ENCODE measurements at places on chromosomes 11 and 22.

DNA sequence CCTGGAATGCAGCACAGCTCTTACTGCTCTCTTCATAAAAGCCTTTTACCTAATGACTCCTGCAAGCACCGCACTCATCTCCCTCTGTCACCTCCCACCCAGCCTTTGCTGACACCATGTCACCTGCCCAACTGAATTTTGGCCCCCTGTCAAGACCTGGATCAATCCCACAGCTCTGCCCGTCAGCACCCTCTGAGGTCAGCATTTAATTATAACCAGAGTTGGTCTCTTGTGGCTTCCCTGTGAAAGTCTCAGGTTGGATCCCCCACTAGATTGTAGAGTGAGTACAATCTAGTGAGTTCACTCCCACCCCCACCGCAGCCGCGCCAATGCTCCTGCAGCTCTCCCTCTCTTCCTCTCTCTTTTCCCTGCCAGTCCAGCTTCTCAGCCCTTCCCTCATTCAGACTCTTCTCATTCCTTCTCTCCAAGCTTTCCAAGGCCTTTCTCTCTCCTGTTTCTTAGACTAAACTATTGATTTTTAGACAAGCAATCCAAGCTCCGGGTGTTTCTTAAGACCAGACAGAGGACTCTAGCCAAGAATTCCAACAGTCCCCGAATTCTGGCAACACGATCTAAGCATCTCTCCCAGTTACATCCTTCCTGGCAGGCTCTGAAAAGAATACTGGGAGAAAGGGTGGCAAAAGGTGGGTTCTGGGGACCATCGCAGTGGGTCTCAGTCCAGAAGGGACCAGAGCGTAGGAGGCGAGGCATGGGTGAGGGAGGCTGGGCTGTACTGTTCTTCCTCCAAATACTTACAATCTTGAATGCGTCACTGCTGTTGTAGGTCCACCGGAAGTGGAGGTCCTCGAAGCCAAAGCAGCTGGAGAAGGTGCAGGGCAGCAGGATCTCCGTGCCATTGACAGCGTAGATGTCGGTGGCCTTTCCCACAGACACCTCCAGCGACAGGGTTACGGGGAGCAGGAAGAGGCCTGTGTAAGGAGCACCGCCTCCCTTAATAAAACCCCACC, 8.0 kb downstream of the SCN4B start:
- DNase-seq, result no peak

GRCh38 chr11:2664376-2664775, 35.4 kb downstream of the KCNQ1OT1 start:
- no peak for DNase-seq

GRCh38 chr11:24760681-24761080, 263.8 kb downstream of the LUZP2 start:
- no peak for DNase-seq

DNA sequence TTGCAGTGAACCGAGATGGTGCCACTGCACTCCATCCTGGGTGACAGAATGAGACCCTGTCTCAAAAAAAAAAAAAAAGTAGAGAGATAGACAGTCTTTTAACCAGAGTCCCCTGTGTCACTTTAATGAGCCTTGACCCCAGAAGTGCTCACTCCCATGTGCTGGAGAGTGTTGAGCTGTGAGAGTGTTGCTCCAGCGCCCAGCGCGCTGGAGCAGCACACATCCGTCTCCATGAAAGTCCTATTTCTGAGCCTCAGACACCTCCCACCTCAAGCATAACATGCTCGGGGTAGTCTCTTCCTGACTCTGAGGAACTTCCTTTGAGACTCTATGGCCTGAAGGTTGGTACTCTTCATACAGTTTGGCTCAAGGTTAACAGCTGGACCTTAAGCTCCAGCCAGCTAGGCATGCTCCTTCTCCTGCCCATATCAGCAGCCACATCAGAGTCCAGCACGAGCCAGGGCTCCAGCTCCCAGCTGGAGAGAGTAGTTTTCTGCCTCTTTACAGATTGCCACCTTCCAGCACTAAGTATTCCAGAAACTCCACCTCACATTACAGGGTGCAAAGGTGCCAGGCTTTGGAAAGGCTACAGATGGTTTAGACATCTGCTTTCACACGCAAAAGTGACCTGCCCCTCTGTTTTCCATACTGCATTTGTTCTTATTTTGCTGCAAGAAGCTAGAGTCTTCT, 29.4 kb upstream of the UBASH3B start:
- DNase-seq, result no peak

- DNase-seq, result no peak
Observed at GRCh38 chr11:40168414-40168813, 1291.0 kb downstream of the LRRC4C start.

- DNase-seq, result no peak
Observed at GRCh38 chr11:2173150-2173693, 1.6 kb upstream of the TH start.

GRCh38 chr11:122879785-122880184, 2.8 kb upstream of the JHY start:
- no peak for DNase-seq

DNA sequence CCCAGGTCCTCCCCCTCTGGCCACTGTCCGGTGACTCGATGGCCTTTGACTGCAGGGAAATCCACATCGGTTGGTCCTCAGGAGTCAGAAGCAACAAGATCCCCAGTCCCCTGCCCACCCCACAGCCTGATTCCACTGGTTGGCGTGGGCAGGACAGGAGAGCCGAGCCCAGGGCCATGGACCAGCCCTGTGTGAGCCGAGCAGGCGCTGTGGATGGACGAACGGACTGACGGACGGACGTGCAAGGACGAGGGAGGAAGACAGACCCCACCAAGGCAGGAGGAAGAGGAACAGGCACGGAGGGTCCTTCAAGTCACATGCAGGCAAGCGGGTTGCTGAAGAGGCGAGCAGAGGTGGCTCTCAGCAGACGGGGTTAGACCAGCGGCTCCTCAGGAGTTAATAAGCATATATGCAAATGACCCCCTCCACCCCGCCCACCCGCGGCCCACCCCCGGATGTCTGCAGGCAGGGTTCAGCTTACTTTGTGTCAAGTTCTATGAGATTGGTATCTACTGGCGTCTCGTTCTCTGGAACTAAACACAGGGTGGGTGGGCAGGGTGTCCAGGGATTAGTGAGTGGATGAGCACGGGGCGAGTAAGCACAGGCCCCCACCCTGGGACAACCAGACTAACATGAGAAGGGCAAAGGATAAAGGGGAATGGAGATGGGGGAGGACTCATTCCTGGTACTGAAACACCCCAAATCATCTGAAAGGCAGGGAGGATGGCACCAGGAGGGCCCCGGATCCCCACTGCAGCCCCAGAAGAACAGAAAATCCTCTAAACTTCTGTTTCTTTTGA, 26.8 kb downstream of the TPBGL start:
- peak; percentile 18 for DNase-seq

GRCh38 chr11:46554213-46555147, 39.3 kb downstream of the AMBRA1 start:
- DNase-seq, result no peak

GRCh38 chr22:33921525-33922348, 1.5 kb upstream of the LARGE1 start:
- DNase-seq, result peak; percentile 21

DNA sequence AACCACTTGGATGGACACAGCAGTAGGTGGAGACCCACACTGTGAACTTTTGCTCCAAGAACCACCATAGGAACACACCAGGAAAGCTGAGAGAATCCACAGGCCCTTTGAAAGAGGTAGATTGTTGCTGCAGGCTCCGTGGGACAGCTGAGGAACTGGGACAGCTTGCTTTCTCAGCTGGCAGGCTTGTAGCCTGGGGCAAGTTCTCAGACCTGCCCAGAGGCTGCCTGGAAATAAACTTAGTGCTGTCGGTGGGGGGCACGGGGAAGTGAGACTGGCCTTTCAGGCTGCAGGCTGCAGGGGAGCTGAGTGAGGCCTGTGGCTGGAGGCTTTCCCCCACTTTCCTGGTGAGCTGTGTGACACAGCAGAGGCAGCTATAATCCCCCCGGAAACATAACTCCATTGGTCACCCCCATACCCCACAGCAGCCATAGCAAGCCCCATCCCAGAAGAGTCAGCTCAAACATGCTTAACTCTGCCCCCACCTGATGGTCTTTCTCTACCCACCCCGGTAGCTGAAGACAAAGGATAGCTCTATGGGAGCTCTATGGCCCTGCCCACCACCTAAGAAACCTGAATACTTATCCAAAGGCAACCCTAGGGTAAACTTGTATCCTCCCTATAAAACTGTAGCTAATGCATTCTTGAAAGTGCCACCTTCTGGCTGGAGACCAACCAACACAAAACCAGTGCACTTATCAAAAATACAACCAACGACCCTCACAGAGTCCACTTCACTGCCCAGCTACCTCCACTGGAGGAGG, 21.4 kb upstream of the ACRV1 start:
- no peak for DNase-seq

DNA sequence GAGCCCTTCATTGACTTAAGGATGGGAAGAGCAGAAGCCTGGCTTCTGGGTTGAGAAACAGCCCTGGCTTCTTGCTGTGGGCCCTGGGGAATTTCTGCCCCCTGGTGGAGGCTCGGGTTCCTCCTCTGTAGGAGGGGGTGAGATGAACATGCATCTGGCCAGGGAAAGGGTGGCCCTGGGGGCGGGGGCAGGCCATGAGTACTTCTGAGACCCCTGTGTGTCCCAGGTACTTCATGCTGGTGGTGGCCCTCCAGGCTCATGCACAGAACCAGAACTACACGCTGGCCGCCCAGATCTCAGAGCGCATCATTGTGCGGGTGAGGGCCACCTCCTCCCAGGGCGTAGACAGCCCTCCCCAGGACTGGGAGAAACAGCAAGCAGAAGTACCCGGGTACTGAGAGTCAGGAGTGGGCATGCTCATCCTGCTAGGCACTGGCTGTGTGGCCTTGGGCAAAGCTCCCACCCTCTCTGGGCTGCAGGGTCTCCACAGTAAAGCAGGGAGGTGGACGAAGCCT, 15.8 kb downstream of the TMEM258 start:
- DNase-seq, result peak; percentile 81

DNA sequence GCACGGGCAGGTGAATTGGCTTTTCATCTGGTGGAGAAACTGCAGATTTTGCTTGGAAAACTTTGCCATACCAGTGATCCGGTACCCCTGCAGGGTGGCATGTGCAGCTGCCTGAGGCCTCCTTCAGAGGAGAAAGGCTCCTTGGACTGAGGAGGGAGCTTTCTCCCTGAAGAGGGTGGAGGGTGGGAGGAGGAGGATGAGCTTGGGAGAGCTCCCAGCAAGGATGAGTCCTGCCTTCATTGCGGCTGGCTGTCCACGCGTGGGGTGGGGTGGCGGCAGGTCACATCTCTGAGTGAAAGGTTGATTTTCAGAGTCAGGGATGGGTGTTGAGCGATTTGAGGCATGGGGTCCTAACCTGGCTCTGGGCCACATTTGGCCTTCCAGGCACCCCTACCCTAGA, 96.8 kb downstream of the GRAMD1B start:
- no peak for DNase-seq

GRCh38 chr22:19117111-19117512, 5.1 kb downstream of the DGCR2 start:
- peak; percentile 13 for DNase-seq

DNA sequence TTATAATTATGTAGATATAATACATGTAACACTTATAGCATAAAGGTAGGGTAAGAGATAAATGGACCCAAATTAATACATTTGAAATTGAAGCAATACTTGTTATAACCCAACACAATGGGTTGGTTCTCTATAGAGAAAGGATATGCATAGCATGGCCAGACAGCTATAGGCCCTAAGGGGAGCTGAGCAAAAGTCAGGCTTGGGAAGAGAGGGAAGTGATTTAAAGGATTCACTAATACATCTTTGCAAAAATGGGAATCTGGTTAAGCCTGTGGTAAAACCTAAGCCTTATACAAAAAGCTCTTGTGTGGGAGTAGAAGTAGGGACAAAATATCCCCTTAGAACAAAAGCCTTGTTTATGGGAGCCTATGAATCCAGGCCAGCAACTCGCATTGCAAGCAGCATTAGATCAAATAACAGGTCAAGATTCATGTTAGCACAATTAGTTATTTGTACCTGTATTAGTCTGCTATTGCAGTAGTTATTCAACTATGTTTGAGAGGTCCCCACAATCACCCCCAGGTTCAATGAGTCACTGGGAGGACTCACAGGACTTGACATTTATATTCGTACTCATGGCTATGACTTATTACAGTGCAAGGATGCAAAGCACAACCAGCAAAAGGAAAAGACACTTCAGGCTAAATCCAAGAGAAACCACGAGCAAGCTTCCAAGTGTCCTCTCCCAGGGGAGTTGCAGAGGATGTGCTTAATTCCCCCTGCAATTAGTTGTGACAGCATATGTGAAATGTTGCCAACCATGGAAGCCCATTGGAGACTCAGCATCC, 144.7 kb upstream of the LMO1 start:
- no peak for DNase-seq

GRCh38 chr11:9774591-9775397, 110.9 kb downstream of the SWAP70 start:
- DNase-seq, result no peak

- DNase-seq, result no peak
Observed at GRCh38 chr11:123519055-123519796, 89.2 kb downstream of the GRAMD1B start.

GRCh38 chr11:9955391-9955790, 291.5 kb downstream of the SWAP70 start:
- DNase-seq, result no peak

GRCh38 chr11:71914617-71915189, 13.7 kb downstream of the XNDC1N start:
- no peak for DNase-seq

DNA sequence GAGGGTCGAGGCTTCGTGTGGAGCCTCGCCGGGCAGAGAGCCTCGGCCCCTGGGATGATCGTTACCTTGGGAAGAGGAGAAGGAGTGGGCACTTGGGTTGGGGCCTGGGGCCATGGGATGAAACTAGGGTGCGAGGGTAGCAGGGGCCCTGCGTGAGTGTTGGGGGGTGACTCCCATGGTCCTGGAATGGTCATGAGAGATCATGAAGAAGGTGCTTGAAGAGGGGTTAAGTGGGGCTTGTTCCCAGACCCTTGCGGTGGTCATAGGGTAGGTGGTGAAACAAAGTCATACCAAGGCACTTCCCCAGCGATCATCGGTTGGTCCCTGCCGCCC, 284 bp downstream of the CCS start:
- DNase-seq, result no peak

DNA sequence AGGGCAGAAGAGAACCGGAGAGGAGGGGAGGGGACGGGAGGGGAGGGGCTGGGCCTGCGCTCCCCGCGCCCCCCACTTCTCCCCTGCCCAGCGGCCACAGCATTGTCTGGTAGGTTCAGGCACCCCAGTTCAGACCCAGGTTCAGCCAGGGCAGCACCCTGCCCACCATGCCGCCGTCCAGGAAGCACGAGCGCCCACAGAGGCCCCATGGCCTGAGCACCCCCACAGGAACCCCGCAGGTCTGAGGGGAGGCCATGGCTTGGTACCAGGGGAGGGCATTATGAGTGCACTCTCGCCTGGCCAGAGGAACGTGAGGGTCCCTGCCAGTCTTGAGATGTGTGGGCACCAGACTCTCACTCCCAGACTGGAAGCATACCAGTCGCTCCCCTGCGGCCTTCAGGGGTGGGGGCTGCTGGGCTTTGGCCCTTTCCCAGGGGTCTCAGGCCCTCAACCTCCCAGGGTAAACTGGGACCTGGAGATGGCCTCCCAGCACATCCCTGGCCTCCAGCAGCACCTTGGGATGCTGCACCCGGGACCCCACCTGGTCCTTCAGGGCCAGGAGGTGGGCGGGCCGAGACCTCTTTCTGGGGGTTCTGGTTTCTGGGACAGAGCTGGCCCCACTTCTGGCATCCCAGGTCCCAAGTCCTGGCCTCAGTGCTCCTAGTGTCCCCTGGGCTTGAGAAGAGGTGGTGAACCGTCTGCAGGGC, 597 bp upstream of the PLXNB2 start:
- DNase-seq, result no peak

- DNase-seq, result peak; percentile 66
Observed at GRCh38 chr22:49827853-49828598, at the start of gene BRD1. BRD1 (minus strand) TSS chr22:49827873; CDS start chr22:49824317, 3,556 bp downstream.

- DNase-seq, result no peak
Observed at GRCh38 chr11:132244846-132245245, 874.4 kb downstream of the NTM start.
